RCC 7860 (cell line): ENCODE measurements at places on chromosomes 13 and 19.

DNA sequence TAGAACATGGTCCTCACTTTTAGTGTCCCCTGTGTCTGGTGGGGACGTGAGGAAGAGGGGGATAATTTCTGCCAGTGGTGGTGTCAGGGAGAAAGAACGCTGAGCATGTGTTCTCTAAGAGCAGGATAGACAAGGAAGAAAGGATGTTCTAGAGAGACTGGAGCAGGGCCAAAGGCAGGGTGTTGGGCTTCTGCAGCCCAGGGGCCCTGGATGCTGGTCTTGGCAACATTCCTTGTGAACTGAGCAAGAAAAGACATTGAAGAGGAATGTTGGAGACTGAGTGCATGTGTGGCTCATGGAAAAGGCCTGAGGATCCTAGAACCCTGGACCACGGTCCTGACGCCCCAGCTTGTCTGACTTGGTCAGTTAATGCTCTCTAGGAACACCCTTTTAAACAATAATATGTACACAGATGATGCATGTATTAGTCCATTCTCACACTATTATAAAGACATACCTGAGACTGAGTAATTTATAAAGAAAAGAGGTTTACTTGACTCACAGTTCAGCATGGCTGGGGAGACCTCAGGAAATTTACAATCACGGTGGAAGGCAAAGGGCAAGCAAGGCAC lies 33.6 kb upstream of the SLC10A2 start:
- no peak for DNase-seq

- no peak for DNase-seq
Observed at GRCh38 chr19:47680858-47681332, 32.3 kb upstream of the EHD2 start.

DNA sequence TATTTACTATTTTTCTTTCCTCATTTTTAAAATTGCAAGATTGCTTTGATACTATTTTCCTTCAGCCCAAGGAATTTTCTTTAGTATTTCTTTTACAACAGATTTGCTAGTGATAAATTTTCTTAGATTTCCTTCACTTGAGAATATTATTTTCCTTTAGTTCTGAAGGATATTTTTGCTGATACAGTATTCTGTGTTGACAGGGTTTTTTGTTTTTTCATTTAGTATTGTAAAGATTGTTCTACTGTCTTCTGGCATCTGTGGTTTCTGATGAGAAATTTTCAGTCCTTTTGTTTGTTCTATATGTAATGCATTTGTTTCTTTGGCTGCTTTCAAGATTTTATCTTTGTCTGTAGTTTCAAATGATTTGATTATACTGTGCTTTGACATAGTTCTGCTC lies 20.7 kb downstream of the RAP2A start:
- DNase-seq, result no peak

DNA sequence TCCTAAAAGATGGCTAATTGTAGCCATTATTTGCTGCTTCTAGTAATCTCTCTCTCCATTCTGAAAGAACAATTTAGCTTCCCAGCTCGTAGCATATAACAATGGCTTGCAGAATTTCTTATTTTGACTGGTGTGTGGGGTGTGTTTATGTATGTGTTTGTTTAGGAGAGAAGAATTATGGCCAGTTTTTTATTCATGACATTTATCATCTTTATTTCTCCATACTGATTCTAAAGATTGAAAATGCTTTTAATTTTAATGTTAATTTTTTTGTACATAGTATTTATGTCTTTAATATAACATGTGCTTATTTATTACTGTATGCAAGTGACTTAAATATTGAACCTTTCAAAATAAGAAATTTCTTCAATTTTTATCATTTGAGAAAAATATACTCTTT lies 115.8 kb upstream of the TMTC4 start:
- DNase-seq, result no peak

DNA sequence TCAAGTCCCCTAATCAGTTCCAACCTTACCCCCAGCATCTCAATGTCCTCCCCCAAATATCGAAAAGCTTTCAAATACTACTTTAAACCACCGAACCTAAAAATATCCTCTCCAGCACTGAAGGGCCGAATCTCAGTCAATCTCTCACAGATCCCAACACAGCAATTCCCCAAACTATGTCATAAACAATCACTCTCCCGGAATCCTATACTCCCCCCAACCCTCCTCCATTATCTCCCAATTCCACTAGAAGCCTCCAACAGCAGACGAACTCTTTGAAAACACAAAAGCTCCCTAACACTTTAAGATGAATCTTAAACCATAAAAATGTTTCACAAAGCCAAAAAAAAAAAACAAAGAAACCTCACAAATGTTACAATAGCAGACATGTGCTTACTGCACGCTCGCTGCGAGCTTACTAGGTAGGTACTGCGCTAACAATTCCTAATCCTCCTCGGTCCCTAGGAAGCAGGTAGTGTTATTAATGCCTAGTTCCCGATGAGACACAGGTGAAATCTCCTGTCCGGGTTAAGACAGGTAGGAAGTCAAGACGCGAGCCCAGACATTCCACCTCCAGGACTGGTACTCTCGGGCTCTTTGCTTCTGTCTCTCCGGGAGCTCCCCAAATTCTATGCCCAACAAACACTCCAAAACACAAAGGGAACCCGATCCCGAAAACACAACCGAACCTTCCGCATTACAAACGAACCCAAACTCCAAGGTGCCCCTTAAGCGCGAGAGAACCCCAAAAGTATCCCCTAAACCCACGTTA lies 14.2 kb downstream of the FBXO46 start:
- DNase-seq, result no peak

DNA sequence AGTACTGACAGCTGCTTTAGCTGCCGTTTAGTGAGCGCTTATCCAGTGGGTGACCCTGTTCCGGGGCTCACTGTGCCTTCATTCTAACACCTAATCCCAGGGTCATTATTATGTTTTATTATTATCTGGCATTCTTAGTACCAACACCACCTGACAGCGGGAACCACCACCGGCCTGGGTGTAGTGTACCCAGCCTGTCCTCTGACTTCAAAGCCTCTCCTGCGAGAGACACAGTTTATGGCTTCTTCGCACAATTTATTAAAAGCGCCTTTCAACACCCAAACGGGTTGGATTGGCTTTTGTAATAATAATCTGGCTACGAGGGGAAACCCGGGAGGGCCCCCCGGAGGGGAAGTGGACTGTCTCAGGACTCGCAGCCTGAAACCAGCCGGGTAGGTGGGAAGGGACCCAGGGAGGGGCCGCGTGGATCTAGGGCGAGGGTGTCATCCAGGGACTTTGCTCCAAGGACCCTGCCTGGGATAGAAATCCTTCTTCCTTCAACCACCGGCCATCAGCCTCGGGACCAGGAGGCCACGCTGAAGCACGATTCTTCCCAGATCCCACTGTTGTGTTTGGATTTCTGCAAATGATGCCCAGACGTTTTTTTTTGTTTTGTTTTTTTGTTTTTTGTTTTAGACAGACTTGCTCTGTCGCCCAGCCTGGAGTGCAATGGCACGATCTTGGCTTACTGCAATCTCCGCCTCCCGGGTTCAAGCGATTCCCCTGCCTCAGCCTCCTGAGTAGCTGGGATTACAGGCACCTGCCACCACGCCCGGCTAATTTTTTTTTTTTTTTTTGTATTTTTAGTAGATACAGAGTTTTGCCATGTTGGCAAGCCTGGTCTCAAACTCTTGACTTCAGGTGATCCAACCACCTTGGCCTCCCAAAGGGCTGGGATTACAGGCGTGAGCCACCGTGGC lies 1.6 kb upstream of the ZBTB7A start:
- no peak for DNase-seq

GRCh38 chr13:74866101-74866500 lies 615.9 kb downstream of the TBC1D4 start:
- DNase-seq, result no peak

- DNase-seq, result no peak
Observed at GRCh38 chr13:83151308-83151660, 731.0 kb downstream of the SLITRK1 start.

GRCh38 chr19:18193388-18194180 lies 566 bp downstream of the MPV17L2 start:
- no peak for DNase-seq

- DNase-seq, result peak; percentile 36
Observed at GRCh38 chr13:57314897-57315520, 148.0 kb downstream of the PRR20E start.

- no peak for DNase-seq
Observed at GRCh38 chr13:91361755-91362271, 14.3 kb downstream of the MIR17HG start.

GRCh38 chr13:29527511-29527910 lies 68.0 kb downstream of the SLC7A1 start:
- no peak for DNase-seq

DNA sequence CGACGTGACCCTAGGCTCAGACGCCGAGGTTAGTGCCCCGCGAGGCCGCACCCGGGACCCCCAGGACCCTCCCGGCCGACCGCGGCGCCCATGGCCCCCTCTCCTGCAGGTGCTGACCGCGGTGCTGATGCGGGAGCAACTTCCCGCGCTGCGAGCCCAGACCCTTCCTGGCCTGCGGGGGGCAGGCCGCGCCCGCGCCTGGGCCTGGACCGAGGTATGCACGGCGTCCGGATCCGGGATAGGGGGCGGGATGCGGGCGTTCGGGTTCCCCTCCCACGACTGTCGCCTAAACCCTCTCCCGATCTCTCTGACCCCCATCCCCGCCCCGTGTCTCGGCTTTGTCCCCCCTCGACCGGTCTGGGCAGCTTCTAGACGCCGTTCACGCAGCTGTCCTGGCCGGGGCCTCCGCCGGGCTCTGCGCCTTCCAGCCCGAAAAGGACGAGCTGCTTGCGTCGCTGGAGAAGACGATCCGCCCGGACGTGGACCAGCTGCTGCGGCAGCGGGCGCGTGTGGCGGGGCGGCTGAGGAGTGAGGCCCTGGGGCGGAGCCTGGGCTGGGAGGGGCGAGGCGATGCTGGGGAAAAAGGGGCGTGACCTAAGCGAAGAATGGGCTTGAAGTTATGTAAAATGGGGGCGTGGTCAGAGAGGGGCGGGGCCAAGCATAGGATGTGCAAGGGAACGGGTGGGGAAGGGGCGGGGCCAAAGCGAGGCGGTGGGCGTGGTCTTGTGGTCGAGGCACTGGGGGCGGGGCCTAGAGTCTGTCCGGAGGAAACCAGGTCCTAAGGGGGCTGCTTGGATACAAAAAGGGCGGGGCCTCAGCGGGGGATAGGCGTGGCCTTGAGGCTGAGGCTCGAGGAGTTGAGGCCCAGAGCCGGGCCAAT lies 16.0 kb upstream of the COLGALT1 start:
- peak; percentile 20 for DNase-seq

DNA sequence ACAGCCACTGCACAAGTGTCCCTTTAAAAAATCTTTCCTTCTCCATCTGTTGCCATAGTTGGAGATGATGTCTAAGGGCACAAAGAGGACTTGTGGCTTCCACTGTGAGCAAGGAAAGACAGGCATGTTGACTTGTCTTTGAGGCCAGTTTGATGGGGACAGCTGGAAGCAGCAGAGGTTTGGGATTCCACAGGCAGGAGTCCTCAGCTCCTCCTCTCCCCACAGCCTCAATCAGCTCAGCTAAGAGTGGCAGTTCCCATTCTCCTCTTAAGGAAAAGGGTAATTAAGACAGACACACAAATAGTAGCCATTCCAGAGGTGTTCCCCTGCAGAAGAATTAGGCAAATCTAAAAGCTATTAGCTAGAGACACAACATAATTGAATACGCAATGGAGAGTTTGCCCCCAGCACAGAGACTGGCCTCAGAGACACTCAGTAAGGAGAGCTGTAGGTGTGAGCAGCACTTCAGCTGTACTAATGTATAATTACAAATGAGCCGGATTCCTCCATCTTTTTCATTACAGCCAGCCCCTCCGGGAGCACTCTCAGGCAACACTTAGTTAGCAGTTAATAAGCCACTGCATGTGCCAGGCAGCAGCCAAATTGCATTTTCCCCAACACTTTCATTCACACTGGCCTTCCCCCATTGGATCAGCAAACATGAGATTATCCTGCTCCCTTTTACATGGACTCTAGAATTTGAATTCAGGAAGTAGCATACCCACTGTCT lies 434.0 kb downstream of the FOXO1 start:
- no peak for DNase-seq

DNA sequence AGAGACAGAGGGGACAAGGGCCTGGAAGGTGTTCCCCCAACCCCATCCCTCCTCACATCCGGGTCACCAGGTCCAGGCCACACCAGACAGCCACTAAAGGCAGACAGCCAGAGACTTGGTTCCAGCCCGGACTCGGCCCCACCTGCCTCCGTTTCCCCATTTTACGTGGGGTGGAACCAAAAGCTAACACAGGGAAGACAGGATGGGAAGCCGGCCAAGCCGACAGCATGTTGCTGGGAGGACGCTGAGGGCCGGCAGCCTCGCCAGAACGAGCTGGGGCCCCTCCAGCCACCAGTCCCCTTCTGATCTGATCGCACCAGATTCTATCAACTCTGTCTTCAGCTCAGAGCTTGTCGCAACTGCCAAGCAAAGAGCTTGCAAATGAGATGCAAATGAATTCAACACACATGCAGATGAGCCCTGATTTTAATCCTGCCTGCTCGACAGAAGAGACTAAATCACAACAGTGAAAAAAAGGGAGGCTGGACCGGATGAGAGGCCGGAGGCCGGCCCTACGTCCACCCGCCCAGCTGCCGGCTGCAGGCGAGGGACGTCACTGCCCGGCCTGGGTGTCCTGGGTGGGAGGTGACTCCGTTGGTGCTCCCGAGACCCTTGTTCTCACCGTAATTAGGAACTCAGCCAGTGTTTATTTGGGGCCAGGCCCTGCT lies 17.5 kb upstream of the SHC2 start:
- DNase-seq, result no peak

- DNase-seq, result no peak
Observed at GRCh38 chr13:40876020-40876738, 86.8 kb downstream of the SLC25A15 start.

- DNase-seq, result no peak
Observed at GRCh38 chr19:35337984-35338296, 9.0 kb downstream of the CD22 start.

DNA sequence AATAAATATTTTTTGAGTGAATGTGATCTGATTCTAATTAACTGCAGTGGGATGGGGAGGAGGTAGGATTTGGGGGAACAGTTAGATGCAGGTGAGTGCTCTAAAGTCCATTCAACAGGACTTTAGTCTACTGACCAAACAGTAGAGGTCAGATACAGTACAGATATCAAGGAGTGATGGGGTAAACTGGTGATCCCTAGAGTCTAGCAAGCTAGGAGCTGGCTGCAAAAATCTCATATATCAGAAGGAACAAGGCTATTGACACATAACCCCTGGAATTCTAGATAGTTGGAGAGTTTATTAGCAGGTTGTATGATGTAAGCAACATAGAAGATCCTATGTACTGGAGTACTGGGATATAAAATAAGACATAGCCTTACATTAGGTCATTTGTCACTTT lies 131.6 kb downstream of the HS6ST3 start:
- DNase-seq, result no peak

DNA sequence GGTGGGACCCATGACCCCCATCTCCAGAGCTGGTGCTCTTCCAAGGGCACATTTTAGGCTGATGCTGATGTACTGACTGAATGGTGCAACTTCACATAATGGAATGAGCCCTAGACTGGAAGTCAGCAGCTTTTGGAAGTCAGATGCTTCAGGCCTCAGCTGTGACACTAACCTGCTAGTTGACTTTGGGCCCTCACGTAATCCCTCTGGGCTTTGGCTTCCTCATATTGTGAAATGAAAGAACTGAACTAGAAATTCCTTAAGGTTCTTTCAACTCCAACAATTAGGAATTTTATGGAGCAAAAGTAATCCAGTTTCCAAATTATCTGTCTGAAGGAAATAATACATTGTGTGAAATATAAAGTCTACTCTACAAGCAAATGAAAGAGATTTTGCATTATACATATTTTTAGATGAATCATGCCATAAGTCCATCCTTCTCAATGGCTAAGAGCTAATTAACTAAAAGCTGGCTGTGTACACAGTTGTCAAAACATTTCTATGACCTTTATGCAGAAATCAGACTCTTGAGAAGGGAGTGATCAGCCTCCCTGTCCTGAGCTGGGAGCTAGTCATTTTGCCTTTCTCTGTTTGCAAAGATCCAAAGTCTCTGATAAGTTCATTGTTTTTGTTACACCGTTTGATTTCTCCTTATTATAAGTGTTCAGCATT lies 204.2 kb downstream of the DCLK1 start:
- no peak for DNase-seq
